ENCODE measurements at places on chromosomes 1 and 21.

DNA sequence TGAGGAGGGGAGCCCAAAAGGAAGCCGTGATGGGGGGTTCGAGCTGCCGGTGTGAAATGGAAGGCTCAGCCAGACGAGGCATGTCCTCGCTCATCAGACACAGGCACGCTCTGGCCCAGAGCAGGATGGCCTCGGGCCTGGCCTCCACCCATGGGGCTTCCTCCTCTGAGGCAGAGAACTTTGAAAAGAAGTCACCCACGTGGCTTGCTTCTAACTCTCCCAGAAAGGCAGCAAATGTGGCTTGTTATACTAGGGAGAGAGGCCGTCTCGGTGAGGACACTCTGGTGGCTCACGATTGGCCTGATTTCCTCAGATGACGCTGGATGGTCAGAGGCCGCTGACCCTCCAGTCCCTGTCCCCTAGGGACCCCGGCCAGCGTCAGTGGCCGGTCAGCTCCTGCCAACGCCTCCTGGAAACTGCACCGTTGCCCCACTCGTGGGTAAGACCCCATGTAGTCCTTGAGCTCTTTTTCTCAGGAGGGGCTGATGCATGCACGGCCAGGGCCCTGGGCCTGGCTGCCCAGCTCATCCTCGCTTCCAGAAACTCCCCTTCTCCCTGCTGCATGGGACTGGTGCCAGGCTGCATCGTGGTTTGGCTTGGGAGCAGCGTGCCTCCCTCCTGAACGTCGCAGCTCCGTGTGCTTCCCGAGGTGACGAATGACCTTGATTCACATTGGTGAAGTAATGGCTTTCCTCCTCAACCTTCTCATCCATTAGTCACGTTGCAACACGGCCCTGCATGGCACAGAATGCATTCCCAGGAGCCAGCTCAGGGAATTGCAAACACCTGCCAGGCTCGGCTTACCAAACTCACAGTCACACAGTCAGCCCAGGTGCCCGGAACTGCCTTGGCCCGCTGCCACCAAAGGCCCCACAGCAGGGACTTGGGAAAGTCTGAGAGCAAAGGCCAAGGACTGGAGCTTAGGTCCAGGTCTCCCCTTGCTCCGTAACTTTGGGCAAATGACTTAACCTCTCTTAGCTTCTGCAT lies 58.8 kb downstream of the TOMM20 start:
- no peak for DNase-seq

DNA sequence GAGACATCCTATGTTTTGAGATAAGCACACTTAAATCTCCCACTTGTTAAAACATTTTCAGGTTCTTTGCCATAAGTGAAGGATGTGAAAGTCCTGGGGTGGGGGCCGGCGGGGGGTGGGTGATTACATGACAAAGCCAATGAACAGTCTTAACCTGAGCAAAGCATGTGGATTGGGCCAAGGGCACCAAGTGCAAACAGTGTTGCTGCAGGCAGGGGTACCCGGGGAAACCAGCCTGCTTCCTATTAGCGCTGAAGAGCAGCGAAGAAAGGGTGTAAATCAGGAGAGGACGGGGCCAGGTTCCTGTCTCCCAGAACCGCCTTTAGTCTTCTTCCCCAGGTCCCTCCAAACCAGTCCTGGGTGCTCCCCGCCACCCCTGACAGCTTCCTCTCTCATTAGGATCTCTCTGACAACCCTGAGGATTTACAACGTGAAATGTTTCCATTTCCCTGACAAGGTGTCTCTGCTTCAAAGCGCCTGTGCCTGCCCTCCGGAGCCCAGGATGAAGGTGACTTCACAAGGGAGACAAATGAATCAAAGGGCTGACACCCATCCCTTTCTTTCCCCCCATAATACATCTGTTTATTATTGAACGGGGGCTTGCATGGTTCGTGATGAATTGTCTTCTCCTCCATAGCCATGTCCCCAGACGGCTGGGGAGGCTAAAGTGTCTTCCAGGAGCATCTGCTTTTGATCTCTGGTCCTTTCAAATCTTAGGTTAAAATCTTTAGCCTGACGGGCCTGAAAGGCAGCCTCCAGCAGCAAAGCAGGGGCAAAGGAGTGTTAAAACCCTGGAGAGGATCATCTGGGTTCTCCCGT lies 109.5 kb downstream of the TRABD2B start:
- DNase-seq = no peak

GRCh38 chr21:14763695-14764064 lies 217.6 kb upstream of the SAMSN1 start:
- no peak for DNase-seq

- no peak for DNase-seq
Observed at GRCh38 chr21:41396558-41397075, 29.4 kb upstream of the MX1 start.

DNA sequence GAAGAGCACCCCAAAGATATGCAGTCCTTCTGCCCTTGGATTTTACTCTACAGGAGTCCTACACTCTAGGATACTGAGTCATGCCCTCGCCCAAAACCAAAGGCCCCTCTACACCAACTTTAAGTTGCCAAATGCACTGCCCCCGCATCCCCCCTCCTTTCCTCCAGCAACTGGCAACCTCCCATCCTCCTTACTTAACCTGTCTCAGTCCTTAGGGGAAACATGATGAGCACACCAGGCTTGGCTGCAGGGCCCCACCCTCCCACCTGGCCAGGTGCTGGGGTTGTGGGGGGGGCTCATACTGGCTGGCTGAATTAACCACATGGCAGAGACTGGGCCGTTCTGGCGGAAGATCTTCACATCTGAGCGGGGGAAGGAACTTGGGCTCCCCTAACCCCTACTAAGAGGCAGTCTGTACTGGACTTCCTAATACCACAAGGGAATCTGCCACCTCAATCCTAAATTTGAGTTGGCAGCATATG lies 1.2 kb downstream of the HDGF start:
- no peak for DNase-seq

DNA sequence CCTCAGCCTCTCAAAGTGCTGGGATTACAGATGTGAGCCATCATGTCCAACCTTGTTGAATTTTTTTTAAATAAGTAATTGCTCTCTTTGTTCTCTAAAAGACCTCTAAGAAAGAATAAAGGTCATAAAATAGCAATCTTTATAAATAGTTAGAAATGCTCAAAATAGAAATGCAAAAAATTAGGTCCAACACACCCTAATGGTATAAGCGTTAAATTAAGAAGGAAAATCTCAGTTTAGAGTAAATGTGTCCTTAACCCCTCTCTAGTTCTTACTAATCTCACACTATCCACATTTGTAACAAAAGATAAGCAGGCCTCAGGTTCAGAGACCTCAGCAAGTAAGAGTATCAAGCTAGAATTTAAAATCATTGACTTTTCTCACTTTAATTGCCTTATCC lies 38.3 kb upstream of the GLIS1 start:
- no peak for DNase-seq

DNA sequence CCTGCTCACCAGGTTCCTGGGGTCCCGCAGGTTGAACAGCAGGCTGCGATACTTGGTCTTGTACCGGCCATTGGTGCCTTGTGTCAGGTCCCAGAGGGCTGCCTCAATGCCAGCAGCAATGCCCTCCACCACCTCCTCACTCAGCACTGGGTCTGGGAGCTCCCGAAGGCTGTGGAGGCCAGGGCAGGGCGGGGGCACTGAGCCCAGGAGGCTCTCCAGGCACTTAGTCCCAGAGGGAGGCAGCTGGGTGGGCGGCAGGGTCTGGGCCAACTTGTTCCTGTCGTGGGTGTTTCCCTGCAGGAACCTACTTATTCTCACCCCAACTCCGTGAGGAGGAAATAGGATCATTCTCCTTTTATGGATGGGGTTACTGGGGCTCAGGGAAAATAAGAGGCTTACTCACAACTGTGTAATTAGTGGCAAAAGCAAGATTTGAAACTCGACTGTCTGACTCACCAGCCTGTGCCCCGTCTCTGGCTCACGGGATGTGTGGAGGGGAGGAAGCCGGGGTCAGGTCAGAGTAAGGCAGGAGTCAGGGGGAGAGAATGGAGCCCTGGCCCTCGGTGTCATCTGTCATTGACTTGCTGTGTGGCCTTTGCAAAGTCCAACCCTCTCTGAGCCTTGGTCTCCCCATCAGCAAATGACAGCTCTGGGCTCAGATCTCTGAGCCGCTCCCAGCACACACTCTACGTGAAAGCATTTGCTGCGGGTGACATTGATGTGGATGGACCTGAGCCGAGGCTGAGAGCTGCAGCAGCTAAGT lies 17.2 kb downstream of the SPOCD1 start:
- DNase-seq = no peak

- no peak for DNase-seq
Observed at GRCh38 chr1:203769505-203770343, 4.7 kb downstream of the LAX1 start.

DNA sequence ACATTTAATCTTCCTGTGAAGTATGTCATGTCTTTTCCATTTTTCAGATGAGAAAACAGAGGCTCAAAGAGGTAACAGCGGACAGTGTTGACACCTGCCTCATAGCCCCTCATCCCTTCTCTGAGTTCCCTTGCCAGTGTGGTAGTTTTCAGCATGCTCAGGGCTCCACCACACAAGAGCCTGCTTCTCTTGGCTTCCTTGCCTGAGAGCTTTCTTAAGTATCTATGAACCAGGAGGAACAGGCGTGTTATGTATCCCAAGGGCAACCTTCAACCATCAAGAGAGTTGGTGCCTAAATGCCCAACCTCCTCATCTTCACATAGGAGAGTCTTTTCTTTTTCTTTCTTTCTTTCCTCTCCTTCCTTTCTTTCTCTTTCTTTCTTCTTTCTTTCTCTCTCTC lies 5.9 kb upstream of the PAFAH2 start:
- no peak for DNase-seq

GRCh38 chr1:71118086-71118485 lies 37.3 kb upstream of the ZRANB2 start:
- DNase-seq = no peak

- DNase-seq = no peak
Observed at GRCh38 chr1:25844536-25845337, 14.5 kb downstream of the AUNIP start.

DNA sequence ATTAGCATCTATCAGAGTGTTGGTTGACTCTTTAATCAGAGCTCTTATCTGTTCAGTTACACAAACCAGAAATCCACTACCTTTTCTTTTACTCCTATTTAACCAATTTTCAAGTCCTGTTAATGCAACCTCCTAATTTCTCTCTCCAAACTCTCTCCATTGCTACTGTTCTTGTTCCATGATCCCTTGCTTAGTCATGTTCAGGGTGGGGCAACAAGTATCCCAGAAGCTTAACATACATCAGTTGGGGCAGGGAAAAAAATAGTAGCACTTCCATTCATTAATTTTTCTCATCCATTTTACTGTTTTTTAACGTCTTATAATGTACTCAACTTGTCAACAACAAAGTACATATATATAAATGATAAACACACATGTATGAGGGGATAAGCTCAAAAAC lies 111.2 kb upstream of the LBR start:
- DNase-seq = no peak

DNA sequence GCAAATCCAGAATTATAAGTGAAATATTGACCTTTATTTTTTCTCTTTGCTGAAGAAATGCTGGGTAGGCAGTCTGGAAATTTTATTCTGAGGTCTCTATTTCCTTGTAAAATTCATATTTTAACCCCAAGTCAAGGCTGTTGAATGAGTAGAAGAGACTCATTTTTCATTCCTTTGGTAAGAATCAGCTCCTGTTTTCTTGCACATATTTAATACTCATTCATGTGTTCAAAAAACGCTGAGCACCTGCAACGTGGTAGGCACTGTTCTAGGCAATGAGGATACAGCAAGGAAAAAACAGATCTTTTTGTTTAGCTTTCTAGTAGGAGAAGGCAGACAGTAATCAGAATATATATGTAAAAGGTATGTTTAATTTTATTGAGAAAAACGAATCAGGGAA lies 1.5 kb downstream of the PRKAA2 start:
- DNase-seq = no peak
